ENCODE measurements at places on chromosomes 13 and 19.

- DNase-seq: no peak
Observed at GRCh38 chr13:26528527-26528926, 29.0 kb upstream of the WASF3 start.

GRCh38 chr13:113468472-113469201, 15.3 kb upstream of the ADPRHL1 start:
- no peak for DNase-seq

- no peak for DNase-seq
Observed at GRCh38 chr19:13981988-13982501, 24.1 kb downstream of the RFX1 start.

GRCh38 chr19:41427647-41428480, 690 bp upstream of the B3GNT8 start:
- DNase-seq: peak; percentile 52

- no peak for DNase-seq
Observed at GRCh38 chr13:98785405-98785804, 32.9 kb upstream of the SLC15A1 start.

- no peak for DNase-seq
Observed at GRCh38 chr13:59495299-59495698, 668.4 kb downstream of the DIAPH3 start.
